ENCODE measurements at places on chromosomes 4 and X.

DNA sequence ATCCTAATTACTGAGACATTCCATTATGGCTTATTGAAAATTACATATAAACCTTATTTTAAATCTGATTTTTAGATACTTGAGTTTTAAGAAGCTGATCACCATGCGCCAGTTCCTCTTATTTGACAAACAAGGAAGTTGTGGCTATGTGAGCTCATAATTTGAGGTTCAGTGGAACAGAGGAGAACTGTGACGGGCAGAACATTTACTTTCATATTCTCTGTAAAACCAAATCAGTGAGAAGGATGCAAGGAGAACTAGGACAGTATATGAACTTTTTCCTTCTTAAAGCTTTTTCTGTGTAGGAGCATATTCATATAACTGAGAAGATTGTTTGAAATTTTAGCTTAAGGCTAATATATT is 25.3 kb downstream of the STIM2 start:
- DNase-seq = peak; percentile 58

DNA sequence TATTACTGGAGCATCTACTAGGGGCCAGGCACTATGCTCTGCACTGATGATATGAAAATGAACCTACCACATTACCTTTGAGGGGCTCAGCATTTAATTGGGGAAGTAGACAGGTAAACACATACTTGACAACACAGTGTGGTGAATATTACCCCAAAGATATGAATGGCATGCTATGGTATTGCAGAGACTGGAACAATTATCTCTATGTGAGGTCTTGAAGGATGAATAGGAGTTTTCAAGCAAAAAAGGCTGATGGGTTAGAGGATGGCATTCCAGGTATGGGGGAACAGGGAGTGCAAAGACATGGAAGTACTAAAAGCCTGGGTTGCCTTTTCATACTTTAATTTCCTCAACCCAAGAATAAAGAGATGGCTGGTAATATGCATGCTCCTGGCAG is 59.1 kb upstream of the CAPN6 start:
- no peak for DNase-seq

GRCh38 chr4:110449947-110450346 is 26.0 kb upstream of the ENPEP start:
- DNase-seq = no peak

DNA sequence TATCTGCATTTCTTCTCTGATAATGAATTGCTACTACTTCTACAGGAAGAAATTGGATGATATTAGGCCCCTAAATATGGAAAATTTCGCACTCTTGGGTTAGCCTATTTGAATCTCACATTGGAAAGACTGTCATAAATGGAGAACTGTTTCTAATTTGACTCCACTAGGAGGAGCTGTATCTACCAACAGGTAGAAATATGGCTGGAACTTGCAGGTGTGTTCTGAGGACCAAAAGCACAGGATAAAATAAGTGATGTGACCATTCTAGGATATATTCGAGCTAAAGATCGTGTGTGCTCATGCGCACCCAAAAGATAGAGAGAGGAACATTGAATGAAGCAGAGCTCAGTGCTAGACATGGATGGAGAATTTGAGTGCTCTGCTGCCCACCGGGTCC is 4.8 kb upstream of the NKAP start:
- no peak for DNase-seq

GRCh38 chr4:26151615-26152014 is 169.2 kb upstream of the RBPJ start:
- DNase-seq = no peak

DNA sequence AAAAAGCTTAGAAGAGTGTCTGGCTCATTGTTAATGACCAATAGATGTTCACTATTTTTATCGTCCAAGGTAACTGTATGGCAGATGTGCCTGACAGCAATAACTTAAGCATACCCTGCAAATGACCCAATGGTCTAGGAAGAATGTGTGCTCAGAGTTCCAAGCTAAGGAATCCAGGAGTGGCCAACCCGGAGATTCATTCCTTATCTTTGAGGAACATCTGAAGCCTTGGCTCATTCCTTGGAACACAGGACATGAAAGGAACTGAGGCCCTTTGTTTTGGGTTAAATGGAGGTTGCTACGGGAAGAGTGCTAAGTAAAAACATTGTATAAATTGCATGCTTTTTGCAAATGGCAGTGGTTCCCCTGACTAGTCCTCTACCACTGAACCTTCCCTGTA is 38.9 kb upstream of the EFNB1 start:
- DNase-seq = no peak

DNA sequence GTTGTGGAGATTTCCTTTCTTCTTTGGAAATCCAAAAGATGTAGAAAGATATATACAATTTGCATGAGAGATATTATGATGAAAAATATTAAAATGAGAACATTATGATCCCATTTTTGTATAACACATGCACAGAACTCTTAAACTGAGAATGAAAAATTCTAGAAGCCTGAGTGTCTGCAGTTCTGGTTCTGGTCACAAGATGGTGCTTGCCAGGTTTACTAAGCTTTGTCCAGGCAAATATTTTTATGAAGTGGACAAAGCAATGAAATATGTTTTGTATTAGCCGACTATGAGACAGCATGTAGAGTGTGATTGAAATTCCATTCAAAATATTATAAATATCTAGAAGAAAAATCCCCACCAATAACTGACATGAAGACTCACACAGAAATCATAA is 2.2 kb downstream of the PWWP3B start:
- DNase-seq = no peak

- DNase-seq = no peak
Observed at GRCh38 chr4:87926554-87927098, 48.9 kb upstream of the SPP1 start.
